ENCODE measurements at places on chromosomes 6 and 20. TPM values are rescaled to one million over a fixed set of nuclear protein-coding genes. Genes with fewer than 3 reads are reported as not detected.

DNA sequence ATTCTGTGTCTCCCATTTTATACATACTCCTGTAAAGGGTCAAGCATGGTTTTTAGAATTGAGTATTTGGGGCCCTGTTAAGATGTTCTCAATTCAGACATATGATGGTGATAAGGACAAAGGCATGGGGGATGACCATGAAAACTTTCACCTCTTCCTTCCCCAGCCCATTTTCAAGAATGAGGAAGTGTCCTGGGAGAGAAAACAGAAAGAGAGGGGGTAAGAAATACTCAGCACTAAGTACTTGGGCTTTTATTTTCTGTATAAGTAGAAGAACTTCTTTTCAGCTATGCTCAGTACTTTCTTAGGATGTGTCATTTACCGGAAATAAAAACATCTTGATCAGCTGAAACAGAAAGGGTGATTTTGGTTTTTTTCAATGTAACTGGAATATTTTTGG lies 10.9 kb upstream of the MBOAT1 start:
- no peaks in the 10 kb centered on the region for H3K27me3 ChIP-seq
- H3K4me3 ChIP-seq: no peak overlapping the region
- H3K36me3 ChIP-seq: no peaks in the 10 kb centered on the region

DNA sequence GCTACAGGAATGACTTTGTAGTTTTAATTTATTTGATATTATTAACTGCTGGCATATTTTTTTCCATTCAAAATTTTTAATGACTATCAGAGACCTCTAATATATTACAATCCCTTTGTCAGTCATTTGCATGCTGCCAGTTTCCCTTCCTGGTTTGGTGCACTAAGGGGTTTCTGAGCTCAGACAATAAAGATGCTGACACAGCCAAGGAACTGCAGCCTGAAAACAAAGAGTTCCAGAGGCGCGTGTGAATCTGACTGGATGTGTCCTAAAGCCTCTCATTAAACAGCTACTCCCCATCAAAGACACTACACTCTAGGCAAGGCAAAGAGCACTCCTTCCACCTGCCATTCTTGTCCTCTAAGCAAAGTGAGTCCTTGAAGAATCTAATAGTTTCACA lies 116.8 kb upstream of the DST start:
- no peaks in the 10 kb centered on the region for H3K27me3 ChIP-seq
- H3K4me3 ChIP-seq: no peak overlapping the region
- H3K27ac ChIP-seq: peak overlapping the region; percentile 49
- H3K36me3 ChIP-seq: no peaks in the 10 kb centered on the region
- H3K4me1 ChIP-seq: peaks cover 86% of the 10 kb centered on the region

DNA sequence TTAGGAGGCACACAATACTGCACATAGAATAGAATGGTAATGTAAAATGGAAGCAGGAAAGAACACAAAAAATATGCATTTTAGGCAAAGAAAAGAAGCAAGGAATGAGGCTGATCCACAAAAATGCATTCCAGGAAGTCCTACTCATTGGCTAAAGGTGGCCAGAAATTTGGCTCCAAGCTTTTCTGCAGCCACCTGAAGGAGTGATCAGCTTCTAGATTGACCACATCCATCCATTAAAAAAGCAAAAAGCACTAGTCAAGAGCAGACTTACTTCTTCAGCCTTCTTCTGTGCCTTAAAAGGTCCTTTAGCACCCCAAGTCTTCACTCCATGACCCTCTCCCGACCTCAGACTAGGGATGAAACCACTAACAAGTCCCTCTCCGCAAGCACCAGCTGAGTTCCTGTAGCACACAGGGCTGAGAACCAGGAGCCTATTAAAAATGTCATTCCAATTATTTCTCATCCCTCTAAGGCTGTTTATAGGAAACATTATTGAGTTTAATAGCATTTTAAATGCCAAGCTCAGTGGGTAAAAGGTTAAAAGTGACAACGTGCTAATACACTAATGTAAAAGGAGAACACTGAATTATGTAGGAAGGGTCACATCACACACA lies 36.5 kb downstream of the TRAM2 start:
- no peaks in the 10 kb centered on the region for H3K36me3 ChIP-seq
- DNase-seq: no peak
- no peak overlapping the region for H3K4me3 ChIP-seq

DNA sequence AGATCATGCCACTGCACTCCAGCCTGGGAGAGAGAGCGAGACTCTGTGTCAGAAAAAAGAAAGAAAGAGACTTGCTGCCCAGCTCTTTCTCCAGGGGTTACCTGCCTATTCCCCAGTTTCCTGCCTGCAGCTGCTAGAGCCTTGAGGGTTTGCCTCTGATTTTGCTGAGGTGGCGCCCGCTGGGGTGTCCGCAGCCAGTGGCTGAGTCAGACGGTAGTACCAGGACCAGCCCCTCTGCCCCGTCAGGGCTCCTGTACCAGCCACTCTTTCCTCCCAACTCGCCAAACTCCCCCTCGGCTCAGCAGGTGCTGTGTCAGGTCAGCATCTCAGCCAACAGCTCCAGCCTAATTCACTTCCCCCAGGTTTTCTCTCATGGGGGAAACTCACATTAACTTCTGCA lies 7.4 kb upstream of the LSM14B start:
- H3K4me3 ChIP-seq: no peak overlapping the region
- DNase-seq: no peak
- no peak overlapping the region for H3K27ac ChIP-seq
- no peaks in the 10 kb centered on the region for H3K4me1 ChIP-seq

GRCh38 chr6:144467172-144467762 lies 182.1 kb downstream of the UTRN start:
- peaks cover 7% of the 10 kb centered on the region for H3K4me1 ChIP-seq
- no peaks in the 10 kb centered on the region for H3K27me3 ChIP-seq
- no peak for DNase-seq
- H3K27ac ChIP-seq: no peak overlapping the region

DNA sequence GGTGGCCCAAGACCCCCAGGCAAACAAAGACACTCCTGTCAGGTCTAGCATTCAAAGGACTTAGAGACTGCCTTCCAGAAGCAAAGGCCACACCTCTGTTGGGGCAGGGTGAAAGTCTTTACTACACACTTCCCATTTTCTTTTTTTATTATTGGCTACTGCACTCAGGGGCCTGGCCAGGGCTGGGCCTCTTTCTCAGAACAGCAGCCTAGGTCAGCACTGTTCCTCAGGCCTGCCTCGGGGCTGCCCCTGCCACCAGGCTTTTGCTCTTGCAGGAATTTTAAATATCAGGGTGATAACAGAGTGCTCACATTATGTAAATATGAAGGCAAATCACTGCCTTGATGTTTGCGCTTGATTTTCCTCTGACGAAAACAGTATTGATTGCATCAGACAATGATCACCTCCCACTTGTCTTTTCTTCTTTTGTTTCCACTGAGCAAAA lies 18.5 kb downstream of the GSTA4 start:
- DNase-seq: no peak
- H3K27me3 ChIP-seq: no peaks in the 10 kb centered on the region
- H3K27ac ChIP-seq: no peak overlapping the region
- no peaks in the 10 kb centered on the region for H3K36me3 ChIP-seq
- H3K4me1 ChIP-seq: peaks cover 9% of the 10 kb centered on the region

- DNase-seq: no peak
- H3K27ac ChIP-seq: peak overlapping the region; percentile 98
- peaks cover 36% of the 10 kb centered on the region for H3K4me1 ChIP-seq
- H3K27me3 ChIP-seq: no peaks in the 10 kb centered on the region
- no peaks in the 10 kb centered on the region for H3K36me3 ChIP-seq
- peak overlapping the region; percentile 93 for H3K4me3 ChIP-seq
Observed at GRCh38 chr6:156685823-156686222, 91.4 kb upstream of the ARID1B start.

DNA sequence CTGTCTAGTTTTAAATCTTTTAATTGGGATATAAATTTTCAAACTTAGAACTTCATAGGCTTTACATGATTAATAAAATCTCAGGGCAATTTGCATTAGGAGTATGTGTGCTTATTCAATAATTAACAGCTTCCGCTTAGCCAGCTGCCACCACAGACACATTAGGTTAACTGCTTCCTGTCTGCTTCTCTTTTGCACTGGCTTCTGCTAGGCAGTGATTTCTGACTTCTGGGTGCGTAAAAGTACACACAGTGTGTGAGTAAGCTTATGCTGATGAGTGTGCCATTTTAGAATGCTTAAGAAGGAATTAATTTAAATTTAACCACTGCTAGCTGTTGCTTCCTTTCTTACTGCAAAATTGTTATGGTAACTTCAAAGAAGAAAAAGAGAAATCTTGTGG lies 73.9 kb downstream of the F13A1 start:
- no peak overlapping the region for H3K27ac ChIP-seq
- no peak overlapping the region for H3K4me3 ChIP-seq
- no peaks in the 10 kb centered on the region for H3K36me3 ChIP-seq

- no peak overlapping the region for H3K4me3 ChIP-seq
- H3K27ac ChIP-seq: no peak overlapping the region
- H3K4me1 ChIP-seq: no peaks in the 10 kb centered on the region
Observed at GRCh38 chr6:25601800-25602673, 50.0 kb upstream of the SCGN start.

GRCh38 chr6:9504191-9504590 lies 910.7 kb downstream of the TFAP2A start:
- DNase-seq: no peak
- H3K27me3 ChIP-seq: no peaks in the 10 kb centered on the region
- no peak overlapping the region for H3K27ac ChIP-seq
- H3K4me3 ChIP-seq: no peak overlapping the region
- no peaks in the 10 kb centered on the region for H3K36me3 ChIP-seq

DNA sequence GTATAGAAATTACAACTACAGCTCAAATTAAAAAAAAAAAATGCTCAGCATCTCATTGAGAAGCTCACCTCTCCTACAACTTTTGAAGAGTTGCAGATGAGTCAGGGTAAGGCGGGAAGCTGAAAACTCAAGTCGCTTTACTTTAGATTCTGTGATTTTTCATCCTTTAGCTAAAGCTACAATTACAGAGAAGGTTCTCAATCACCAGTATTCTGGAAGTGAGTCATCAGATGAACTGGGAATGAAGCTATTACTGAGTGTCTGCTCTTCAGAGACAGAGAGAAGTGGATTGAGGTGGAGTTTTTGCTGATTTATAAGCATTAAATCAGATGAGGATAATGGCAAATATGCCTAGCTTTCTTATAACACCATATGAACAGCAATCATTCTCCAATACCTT lies 91.9 kb downstream of the TFAP2A start:
- no peak overlapping the region for H3K27ac ChIP-seq
- no peaks in the 10 kb centered on the region for H3K4me1 ChIP-seq
- H3K36me3 ChIP-seq: no peaks in the 10 kb centered on the region
- H3K27me3 ChIP-seq: no peaks in the 10 kb centered on the region
- DNase-seq: no peak

DNA sequence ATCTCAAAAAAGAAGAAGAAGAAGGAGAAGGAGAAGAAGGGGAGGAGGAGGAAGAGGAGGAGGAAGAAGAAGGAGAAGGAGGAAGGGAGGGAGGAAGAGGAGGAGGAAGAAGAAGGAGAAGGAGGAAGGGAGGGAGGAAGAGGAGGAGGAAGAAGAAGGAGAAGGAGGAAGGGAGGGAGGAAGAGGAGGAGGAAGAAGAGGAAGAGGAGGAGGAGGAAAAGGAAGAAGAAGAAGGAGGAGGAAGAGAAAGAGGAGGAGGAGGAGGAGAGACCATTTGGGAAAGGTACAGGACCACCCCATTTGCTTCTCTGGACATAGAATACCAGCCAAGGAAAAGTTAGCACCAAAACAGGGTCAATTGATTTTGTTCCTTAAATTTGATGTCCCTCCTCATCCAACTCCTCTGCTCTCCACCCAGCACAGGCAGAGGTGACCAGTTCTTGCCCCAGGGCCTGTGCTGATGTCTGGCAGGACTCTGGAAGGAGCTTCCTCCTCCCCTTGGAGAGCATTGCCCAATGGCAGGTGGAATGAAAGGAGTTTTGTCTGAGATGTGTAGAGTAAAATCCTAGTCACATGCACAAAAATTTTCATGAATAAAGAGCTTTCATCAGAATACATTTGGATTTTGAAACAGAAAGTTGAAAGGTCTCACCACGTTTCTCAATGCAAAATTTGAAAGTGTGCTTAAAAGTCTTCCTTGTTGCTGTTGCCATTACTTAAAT lies 182.9 kb downstream of the LY86 start:
- H3K36me3 ChIP-seq: no peaks in the 10 kb centered on the region
- H3K4me3 ChIP-seq: no peak overlapping the region
- no peaks in the 10 kb centered on the region for H3K27me3 ChIP-seq

GRCh38 chr20:703426-703825 lies 27.8 kb upstream of the SCRT2 start:
- no peak for DNase-seq
- H3K4me1 ChIP-seq: no peaks in the 10 kb centered on the region
- H3K4me3 ChIP-seq: no peak overlapping the region
- H3K27ac ChIP-seq: no peak overlapping the region
- H3K36me3 ChIP-seq: no peaks in the 10 kb centered on the region

The TPX2 gene
- total RNA-seq: 104 TPM

The AVP gene
- total RNA-seq: not detected

The SASH1 gene
- total RNA-seq: 0.21 TPM

The RRBP1 gene
- 50.0 TPM for total RNA-seq

The WFDC5 gene
- total RNA-seq: not detected

The BPIFB2 gene
- total RNA-seq: not detected

The COL19A1 gene
- total RNA-seq: 5.6 TPM

The HBS1L gene
- total RNA-seq: 79.1 TPM

The SEL1L2 gene
- total RNA-seq: not detected

The HLA-DOB gene
- 30.3 TPM for total RNA-seq

The F13A1 gene
- total RNA-seq: 1.6 TPM
